Mucosa of gallbladder (tissue), 1 donor: ENCODE measurements at places on chromosomes 7 and 10. TPM values are rescaled to one million over a fixed set of nuclear protein-coding genes. Genes with fewer than 3 reads are reported as not detected.

Gene SFTPA1
- total RNA-seq = 7.0 TPM

Gene AKR1C3
- total RNA-seq = 553 TPM

Gene PRKG1
- total RNA-seq = 28.3 TPM

Gene CCSER2
- total RNA-seq = 54.5 TPM
